ENCODE measurements at places on chromosomes 5 and 9. TPM values are rescaled to one million over a fixed set of nuclear protein-coding genes. Genes with fewer than 3 reads are reported as not detected.
A peak's percentile ranks its signal among the peaks of the same experiment; 100 is the strongest.

GRCh38 chr9:126016579-126017290, 269.6 kb downstream of the PBX3 start:
- DNase-seq = no peak

DNA sequence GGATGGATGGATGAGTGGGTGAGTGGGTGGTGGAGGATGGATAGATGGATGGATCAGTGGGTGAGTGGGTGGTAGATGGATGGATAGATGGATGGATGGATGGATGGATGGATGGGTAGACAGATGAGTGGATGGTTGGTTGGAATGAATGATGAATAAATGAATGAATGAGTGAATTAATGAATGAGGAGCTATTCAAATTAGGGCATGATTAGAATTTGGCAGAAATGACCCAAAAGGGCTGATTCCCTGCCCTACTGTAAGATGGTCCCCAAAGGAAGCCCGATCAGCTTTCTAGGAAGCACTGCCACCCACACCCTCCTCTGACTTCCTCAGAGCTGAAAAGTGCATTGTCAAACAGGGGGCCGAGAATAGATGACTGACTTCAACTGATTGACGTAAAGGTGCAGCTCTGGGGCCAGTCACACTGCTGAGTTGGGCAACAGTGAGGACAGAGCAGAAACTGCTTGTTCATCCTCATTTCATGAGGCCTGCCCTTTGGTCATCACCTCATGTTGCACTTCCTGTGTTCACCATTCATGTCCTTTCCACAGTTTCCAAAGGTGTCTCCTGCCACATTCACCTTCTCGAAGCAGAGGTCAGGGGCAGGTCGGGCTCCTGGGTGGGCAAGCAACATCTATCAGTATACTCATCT, 34.3 kb downstream of the NIPAL4 start:
- no peak for DNase-seq

DNA sequence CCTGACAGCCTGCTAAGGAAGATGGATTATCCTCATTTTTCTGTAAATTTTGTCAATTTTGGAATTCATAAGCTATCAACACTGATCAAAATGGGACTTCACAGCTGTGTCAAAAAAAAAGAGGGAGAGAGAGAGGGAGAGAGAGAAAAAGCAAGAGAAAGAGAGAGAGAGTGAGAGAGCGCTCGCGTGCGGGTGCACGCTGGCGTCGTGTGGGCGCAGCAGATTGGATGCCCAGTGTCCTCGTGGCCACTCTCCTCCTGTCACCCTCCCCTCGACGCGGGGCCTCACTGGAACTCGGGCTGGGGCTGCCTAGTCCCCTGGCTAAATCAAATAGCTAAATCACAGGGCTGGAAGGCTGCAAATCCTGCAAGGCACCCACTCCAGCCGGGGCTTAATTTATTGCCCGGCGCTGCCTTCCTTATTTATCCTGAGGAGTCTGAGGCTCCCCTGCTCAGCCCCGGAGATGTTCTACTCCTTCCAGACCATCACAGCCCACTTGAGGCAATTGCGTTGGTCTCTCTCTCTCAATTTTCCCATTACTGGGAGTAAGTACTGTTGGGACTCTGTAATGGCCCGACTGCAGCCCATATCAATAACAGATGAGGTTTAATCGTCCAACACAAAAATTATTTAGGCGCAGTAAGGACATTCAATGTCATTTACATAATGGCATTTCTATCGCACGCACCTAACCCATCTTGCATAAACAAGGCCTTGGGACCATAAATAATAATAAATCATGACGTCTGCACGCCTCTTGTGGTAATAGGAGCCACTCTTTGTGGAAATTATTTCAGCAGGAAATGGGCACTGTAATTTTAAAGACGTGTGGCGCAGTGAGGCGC, 94.2 kb downstream of the PAX5 start:
- DNase-seq = no peak

GRCh38 chr9:112218908-112219307, 43.8 kb upstream of the SUSD1 start:
- no peak for DNase-seq

DNA sequence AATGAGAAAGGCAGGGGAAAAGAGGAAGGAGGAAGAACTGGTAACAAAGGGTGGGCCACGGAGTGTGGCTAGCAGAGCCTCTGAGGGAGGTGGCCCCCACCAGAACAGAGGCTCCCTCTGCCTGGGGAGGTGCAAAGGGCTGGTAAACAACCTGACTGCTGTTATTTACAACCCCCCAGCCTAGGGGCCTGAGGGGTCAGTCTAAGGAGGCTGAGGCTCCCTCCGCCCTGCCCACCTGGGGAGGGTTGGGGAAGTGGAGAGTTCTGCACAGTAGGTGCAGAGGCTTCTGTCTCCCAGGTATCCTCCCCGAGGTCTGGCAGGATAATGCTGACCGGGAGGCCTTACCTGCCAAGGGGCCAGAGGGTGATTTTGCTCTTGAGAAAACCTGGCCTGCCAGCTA, 35.6 kb upstream of the SMU1 start:
- DNase-seq = no peak

DNA sequence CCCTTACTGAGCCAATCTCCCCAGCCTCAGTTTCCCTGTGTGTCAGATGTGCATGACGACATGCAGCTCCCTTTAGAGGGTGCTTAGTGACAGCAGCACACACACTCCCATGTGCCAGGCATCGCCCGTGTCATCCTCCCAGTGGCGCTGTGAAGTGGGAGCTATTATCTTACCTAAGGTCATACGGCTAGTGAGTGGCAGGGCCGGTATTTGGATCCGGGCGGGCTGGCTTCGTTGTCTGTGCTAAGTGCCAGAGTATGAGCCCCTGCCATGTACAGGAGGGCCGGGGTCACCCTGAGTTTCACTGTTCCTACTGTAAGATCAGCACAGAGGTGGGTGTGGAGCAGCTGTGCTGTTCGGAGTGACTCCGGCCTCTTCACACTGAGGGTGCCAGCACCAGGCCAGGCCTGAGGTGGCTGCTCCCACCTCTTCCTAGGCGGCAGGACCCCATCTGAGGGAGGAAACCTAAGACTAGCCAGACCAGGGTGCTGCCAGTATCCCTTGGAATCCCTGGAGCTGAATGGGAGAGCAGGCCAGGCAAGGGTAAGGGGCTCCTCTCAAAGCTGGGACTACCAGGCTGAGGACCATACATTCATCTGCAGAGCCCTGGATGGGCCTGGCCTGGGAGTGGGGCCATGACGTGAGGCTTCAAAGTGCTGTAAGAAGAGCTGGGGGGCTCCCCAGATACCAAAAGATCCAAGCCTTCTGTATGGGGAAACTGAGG, 22.5 kb downstream of the AQP7 start:
- DNase-seq = no peak

- no peak for DNase-seq
Measured at GRCh38 chr9:90074316-90074962, 469.6 kb downstream of the GADD45G start.

GRCh38 chr9:76638001-76638400, 126.2 kb upstream of the PCA3 start:
- DNase-seq = no peak

DNA sequence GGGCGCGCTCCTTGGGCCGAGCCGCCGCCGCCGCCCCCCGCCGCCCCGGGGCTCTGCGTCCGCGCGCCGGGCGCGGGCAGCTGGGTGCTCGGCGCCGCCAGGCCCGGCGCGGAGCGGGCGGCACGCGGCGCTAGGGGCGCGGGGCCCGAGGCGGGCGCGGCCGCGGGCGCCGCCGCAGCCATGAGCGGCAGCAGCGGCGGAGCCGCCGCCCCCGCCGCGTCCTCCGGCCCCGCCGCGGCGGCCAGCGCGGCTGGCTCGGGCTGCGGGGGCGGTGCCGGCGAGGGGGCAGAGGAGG, 351 bp downstream of the TRIO start:
- no peak for DNase-seq

GRCh38 chr5:31186672-31187267, 6.7 kb upstream of the CDH6 start:
- DNase-seq = no peak

DNA sequence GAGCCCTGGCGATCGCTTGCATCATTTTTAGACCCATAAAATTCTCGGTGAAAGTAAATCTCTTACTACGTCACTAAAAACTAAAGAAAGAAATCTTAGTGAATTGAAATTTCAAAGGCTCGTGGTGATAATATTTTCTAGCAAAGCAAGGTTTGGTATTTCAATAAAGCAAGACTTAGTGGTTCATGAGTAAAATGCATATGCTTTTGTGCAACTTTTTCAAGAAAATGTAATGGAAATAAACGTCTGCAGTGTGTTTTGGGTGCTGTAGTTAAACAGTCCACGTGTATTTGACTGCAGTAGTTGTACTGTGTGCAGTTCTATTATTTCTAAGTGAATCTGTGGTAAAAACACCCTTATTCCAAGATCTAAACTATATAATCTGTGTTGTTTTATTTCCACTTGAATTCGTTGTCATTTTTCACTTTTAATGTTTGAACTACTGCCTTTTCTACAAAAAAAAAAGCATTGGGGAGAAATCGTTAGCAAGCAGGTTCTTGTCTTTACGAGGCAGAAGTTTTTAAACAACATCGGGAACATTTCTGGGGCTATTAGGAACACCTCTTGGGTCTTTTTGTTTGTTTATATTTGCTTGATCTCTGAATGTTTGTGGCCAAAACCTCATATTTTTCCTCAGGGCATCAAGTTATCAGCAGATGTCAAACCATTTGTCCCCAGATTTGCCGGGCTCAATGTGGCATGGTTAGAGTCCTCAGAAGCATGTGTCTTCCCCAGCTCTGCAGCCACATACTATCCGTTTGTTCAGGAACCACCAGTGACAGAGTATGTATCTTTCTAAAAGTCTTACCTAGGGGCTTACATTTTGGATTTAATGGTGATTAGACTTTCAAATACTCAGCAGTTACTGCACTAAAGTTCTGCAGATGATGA, 960 bp downstream of the SECISBP2 start:
- DNase-seq = no peak

GRCh38 chr9:86938780-86939179, 8.5 kb downstream of the GAS1 start:
- no peak for DNase-seq

GRCh38 chr9:131657456-131657855, 82.4 kb downstream of the RAPGEF1 start:
- no peak for DNase-seq

DNA sequence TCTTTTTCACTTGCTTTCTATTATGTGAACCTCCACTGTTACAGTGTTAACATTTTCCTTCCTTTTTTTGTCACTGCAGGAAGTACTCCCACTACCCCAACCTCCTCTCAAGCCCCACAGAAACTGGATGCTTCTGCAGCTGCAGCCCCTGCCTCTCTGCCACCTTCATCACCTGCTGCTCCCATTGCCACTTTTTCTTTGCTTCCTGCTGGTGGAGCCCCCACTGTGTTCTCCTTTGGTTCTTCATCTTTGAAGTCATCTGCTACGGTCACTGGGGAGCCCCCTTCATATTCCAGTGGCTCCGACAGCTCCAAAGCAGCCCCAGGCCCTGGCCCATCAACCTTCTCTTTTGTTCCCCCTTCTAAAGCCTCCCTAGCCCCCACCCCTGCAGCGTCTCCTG, 18.8 kb downstream of the NUP214 start:
- DNase-seq = no peak

GRCh38 chr5:40834391-40834848, 602 bp downstream of the RPL37 start:
- peak; percentile 33 for DNase-seq

DNA sequence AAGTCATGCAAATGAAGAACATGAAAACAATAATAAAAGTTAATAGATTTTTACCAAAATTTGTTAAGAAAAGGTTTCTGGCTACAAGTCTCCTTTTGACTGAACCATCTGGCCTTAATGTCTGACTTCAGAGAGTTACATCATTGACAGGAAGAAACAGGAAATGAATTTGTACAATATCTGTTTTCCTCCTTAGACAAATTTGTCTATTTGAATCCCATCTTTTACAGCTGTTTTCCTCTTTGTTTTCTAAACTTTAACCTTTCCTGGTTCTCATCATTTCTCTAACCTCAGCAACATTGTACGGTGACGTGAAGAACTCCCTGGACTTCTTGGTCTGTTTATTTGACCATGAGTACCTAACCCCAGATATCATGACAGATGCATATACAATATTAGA, 567.5 kb upstream of the RIOK2 start:
- DNase-seq = no peak

- no peak for DNase-seq
Measured at GRCh38 chr5:6377582-6377904, 804 bp downstream of the MED10 start.

GRCh38 chr5:138109463-138110265, 25.8 kb downstream of the WNT8A start:
- no peak for DNase-seq

DNA sequence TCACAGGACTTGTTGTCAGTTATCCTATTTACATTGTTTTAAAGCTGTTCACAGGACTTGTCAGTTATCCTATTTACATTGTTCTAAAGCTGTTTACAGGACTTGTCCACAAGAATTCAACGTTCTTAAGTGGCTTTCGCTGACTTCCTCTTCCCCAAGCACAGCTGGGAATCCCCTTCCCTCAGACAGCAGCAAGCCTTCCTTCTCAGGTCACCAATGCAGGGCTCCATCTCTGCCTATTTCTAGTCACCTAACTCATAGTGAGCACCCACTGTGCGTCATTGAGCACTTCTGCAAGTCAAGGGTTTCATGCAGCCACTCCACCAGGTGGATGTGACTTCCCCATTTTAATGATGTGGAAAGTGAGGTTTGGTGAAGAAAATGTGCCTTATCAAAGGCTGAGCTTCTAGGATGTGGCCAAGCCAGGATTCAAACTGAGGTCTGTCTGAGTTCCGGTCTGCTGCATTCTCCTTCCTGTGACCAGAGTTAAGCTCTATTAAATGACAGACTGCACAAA, 109.8 kb upstream of the ZNF462 start:
- DNase-seq = no peak

- no peak for DNase-seq
Measured at GRCh38 chr5:146088098-146088497, 17.3 kb downstream of the PLAC8L1 start.

GRCh38 chr5:154190595-154191304, at the start of gene GALNT10:
GALNT10 (plus strand) TSS chr5:154190733; CDS start chr5:154190867, 134 bp downstream.
- peak; percentile 81 for DNase-seq

DNA sequence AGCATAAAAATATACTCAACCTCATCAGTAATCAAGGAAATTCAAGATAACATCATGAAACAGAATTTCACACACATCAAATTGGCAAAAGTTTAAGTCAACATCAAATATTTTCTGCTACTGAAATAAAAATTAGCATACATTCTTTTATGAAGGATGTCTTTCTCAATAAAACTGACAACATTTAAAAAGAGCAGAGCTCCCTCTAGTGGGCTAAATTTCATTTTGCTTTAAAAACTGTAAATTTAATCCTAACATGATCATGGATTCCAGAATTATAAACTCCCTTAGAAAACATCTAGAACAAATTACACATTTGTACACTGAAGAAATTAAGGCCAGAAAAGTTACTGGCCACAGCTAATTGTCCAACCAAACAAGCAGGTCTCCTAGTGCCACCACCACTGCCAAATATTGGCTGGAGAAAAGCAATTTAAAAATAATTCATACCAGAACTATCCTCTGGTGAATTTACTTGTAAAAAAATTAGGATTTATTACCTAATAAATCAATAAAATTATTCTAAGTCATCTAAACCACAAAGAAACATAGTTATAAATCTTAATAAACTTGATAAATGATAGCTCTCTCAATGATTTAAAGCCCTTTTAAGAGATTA, 31.2 kb downstream of the DEPDC1B start:
- DNase-seq = no peak

Gene OTP
- total RNA-seq = not detected

Gene CD180
- 1.6 TPM for total RNA-seq

Gene VDAC1
- total RNA-seq = 362 TPM

Gene AQP7
- total RNA-seq = 123 TPM

Gene PAM
- 2,389 TPM for total RNA-seq

Gene ROR2
- 18.0 TPM for total RNA-seq

Gene ZFR
- total RNA-seq = 47.9 TPM

Gene DPM2
- total RNA-seq = 18.3 TPM

Gene IFNA2
- total RNA-seq = not detected

Gene CNTNAP3
- total RNA-seq = 16.4 TPM
